DMS79 treated with DMSO at 0.1 percent for 48 hours (cell line): ENCODE measurements at places on chromosomes 5 and 9.

GRCh38 chr5:143929486-143929885 lies 117.5 kb downstream of the HMHB1 start:
- DNase-seq, result no peak

DNA sequence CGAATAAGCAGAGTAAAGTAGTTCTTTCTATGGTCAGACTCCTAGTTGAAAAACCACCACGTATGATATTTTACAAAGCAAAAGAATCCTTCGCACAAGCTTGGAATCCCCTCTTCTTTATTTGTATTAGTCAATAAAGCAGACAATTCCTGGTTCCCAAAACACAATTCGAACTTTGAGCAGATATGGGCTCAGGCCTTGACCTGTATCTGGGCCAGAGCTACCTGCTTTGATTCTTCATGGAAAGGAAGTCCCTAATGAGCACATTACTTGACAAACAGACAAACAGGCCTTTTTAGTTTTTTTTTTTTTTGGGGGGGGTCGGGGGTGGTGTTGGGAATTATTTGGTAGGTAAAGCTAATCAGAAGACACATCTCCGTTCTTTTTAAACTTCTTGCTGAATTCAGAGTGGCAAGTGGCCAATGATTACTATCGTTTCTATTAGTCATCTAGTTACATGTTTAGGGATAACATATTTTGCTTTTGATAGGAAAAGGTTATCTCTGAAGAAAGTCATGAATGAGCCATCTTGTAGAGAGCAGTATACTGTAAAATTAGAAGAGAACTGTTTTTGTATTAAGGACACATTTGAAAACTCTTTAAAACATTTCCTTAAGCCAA lies 116.6 kb upstream of the HMHB1 start:
- no peak for DNase-seq

GRCh38 chr5:131581702-131582101 lies 53.3 kb downstream of the RAPGEF6 start:
- no peak for DNase-seq

GRCh38 chr5:94544875-94545547 lies 73.4 kb downstream of the KIAA0825 start:
- DNase-seq, result no peak

- DNase-seq, result no peak
These were observed 866 bp upstream of the SEMA6A start for GRCh38 chr5:116575326-116576052.

DNA sequence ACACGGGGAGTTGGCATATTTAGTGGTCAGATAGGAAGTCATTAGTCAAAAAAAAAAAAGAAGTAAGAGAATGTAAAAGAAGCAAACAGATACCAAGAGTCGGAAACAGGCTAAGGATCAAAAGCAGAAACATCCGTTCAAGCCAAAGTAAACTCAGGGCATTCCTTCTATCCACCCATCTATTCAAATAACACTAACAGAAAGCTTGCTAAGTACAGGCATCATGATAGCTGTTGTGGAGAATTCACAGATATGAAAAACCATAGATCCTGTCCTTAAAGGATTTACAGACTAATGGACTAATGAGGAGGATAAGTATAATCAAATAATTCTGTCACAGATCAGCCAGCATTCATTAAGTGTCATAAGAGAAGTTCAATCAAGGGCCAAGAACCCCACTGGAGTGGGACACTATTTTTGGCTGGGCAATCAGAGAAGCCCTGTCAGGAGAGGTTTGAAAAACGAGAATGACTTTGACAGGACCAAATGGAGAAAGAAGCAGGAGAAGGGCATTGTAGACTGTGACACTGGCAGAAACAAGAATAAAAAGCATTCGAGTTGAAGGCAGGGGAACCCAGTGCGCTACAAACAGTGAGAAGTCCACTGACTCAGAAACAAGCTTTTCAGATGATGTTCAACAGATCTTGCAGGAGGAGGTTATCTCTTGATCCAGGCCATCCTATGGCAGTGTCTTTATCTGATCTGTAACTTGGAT lies 154.2 kb upstream of the TSLP start:
- no peak for DNase-seq

DNA sequence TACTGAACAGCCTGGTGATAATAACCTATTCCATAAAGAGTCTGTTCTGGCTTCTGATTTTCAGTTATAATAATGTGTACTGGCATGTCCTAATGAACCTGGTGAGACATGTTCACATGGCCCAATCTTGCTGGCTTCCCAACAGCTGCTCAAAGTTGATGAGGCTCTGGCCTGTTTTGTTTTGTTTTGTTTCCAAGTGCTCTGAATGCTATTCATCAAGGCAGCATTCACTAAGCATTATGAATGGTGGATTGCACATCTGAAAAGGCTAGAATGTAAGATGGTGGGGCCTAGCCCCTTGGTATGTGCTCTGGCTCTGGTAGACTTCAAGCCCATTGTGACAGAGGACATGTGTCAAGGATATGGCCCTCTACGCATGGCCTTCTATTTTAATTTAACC lies 388.5 kb downstream of the PSAT1 start:
- no peak for DNase-seq

DNA sequence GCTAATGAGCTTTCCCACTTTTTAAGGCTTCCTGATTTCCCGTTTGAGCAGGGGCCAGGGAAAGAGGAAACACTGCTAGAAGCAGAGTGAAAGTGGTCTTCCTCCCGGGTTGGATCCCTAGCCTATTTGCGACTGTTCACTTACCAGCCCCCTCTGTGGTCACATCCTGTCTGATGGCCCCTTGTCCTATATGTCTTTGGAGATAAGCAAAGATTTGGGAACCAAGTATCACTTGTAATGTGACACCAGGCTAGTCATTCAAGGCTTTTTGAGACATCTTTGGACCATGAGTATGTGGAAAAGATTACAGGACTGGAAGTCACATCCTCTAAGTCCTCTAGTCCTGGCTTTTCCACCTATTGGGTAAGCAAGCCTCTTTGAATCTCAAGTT lies 6.1 kb downstream of the DNAJB5 start:
- DNase-seq, result no peak

DNA sequence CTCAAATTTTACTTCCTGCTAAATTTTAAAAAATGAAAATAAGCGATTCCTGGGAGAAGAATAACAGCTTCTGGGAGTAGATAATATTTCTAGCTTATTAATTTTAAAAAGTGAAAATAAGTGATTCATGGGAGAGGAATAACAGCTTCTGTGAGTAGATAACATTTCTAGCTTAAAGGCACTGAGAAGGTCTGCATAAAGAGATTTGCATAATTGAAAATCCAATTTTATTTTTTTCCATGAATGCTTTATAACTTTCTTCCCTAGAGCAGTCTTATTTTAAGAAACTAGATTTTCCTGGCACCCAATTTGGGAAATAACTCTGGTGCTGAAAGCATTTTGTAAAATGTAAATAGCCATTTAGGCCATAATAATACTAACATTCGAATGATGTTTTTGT lies 65.9 kb upstream of the ASTN2 start:
- DNase-seq, result no peak

- peak; percentile 39 for DNase-seq
These were observed 475 bp downstream of the DDX31 start for GRCh38 chr9:132669319-132669697.

- no peak for DNase-seq
These were observed 51.1 kb downstream of the CPLANE1 start for GRCh38 chr5:37198061-37198460.

DNA sequence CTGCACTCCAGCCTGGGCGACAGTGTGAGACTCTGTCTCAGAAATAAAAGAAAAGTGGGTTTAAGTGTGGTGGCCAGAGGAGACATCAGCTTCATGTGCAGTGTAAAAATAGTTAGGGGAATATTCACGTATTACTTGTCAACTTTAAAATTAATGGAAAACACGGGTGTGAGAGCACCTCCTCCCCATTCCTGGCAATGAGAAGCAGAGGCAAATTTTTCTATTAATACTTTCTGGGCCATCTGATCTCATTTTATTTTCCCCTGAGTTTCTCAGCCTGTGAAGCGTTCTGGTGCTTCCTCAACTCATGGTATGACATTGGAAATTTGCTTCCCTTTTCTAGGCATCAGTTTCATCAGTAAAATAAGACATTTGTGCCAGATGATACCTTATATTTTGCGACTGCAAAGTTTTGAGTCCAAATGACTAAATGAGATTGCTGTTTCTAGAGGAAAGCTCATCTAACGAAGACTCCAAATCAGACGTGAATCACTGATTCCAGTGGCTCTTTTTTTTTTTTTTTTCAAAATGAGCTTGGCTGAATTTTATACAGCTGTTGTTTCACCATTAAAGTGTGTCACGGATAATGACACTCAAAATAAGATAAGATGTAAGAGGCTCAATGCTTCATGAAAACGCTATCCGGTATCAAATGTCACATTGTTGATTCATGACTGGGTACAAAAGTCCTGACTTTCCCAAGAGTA lies 104.6 kb downstream of the MSX2 start:
- no peak for DNase-seq

GRCh38 chr9:87405677-87406542 lies 91.8 kb upstream of the DAPK1 start:
- no peak for DNase-seq

DNA sequence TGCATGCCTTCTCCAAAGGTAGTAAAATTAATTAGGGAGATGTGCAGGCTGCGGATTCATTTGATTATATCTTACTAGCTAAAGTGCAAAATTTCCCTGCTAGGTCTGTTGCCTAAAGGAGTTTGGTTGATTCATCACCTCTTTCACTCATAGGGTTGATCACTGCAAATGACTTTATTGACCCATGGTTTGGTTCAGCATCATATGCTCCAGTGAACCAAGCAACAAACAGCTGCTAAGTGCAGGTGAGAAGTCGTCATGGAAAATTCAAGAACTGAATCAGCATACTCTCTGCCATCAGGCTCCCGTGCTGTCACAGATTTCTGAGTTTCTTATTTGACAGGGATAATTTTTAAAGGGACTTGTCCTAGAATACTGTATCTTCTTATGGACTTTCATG lies 571.8 kb upstream of the CDH18 start:
- no peak for DNase-seq

GRCh38 chr9:136991993-136992818 lies at the start of gene PAXX:
Gene PAXX, plus strand, starts transcription at chr9:136992422. Its CDS starts 22 bp downstream, at chr9:136992444.
- DNase-seq, result peak; percentile 27

GRCh38 chr5:151151263-151151660 lies 6.3 kb downstream of the ANXA6 start:
- no peak for DNase-seq

DNA sequence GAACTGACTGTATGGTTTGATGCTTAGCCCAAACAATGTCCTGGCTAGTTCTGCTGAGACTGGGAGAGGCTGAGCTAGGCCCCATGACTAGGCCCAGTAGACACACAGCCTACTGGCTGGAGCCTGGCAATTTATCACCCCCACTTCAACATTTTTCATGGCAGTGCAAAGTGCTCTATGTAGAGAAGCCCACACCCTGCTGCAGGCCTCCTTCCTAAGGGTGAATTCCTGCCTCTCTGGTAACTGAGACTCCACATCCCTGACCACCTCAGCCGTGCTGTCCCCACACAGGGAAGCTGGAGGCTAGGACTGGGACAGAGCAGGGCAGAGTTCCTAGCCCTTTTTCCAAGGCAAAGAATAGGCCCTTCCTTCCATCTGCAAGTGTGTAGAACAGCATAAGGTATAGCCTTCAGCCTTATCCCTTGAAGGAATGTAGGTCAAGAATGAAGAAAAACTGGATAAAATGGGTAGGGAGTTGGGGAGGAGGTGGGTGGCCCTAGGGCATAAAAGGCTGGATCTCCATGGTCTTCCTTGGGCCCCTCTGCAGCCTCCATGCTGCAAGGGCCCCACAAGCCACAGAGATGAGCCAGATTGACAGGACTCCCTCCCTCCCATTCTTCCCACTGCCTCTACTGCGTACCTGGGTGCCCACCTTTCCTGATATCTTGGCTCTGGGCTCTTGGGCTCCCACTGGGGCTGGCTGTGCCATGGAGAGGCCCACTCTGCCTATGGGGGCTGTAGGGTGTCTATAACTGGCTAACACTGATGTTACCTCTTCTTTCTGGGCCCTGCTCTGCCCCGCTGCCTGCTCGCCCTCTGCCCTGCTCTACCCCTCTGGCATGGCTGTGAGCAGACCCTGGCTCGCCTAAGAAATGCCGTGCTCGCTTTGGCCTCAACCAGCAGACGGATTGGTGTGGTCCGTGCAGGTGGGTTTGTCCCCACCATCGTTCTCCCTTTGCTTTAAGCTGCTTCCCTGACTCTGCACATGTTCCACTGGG lies 29.8 kb downstream of the TCF7 start:
- DNase-seq, result no peak

DNA sequence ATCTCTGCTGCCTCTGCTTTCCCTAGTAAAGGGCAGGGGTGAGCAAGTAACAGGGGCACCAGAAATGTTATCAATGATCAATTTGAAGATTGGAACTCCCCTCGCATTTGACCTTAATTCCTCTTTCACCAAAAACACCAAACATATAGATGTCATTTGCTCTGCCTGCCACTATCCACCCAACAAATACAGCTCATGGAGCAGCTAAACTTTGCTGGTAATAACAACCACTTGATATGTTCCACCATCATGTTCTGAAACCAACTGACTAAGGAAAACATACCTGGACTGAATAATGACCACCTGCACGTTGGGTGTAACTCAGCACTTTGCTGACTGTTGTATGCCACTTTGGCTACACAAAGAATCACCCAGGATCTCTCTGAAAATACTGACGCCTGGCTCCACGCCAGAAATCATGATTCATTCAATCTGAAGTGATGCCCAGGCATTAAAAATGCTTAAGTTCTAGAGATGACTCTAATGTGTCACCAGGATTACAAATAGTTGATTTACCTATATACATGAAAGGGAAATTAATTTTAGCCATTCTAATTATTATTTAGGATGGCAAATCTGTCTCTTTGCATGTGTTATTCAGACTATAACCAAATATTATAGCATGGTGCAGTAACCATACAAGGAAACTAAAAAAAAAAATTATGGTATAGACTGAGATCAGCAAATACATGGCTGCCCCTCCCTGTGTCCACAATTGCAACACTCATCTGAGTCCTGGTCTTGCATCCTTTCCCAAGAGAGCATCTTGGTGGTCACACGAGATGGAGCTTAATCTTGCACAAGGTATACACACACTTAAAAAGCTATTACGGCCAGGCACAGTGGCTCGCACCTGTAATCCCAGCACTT lies 43.1 kb upstream of the TTC39B start:
- no peak for DNase-seq

DNA sequence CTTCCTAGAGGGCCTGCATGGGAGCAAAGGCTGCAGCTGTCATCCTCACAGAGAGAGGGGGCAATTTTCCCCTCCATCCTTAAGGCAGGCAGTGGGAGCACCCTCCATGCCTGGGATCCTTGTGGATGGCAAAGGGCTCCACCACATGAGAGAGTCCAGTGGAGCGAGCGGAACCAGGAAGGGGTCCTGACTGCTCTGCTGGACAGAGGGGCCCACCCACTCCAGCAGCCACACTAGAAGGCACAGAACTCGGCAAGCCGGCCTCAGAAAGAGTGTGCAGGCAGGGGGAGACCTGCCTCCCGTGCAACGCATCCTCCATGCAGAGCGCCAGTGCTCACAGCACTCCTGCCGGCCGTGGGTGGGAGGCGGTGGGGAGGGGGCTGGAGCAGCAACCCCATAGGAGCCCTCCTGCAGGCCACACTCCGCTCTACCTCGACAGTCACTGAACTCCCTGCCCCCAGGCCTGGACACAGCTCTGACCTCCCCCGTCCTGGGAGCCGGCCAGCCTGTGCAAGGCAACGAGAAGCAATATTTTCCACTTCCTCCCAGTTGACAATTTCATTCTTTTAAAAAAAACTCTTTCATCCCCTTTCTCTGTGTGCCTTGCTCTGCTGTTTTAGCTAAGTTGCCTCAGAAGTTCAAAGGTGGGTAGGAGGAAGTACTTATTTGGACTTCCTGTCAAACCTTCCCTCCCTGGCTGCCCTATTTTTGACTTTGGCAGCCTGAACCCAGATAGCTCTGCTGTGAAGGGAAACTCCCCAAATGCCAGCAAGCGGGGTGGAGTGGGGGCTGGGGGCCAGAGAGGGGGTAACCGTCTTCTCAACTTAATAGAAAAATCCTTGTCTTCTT lies 5.3 kb upstream of the LCP2 start:
- no peak for DNase-seq
